ENCODE measurements at places on chromosomes 16 and 17.

- DNase-seq, result no peak
Observed at GRCh38 chr16:79320956-79321355, 279.6 kb downstream of the MAF start.

GRCh38 chr16:59039066-59039720 lies 305.1 kb upstream of the GOT2 start:
- DNase-seq, result no peak

DNA sequence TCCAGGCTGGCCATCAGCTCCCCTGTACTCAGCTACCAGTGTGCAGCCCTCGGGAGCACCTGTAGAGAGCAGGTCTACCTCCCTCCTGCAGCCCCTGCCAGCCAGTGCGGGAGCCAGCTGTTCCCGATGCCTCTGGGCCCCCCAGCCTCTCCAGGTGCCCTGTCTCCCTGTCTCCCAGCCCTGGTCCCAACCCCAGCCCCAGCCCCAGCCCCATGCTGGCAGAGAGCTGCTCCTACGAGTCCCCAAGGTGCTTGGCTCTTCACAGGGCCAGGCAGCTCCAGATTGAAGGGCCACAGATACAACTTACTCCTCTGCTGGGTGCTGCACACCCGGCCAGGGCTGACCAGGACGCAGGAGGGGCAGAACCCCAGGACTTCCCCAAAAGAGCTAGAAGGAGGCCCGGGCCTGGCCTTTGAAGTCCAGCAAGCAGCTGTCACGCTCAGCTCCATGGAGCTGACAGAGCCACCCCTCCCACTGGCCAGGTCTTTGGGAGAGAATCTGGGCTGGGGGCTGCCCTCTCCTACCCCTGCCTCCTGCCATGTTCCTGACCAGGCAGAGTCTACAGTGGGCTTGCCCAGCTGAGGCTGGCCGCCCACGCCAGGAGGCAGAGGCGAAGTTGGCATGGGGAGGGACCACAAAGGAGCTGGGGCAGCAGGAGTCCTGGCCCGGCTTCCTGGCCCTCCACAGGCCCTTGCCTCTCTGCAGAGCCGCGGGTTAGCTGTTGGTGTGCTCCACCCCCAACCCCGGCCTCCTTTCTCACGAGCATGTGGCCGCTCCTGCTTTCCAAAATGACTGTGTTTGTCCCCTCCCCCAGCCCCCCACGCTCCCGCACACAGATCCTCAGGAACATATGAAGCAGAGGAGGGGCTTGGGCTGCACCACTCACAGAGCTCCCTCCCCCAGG lies 9.5 kb upstream of the ADAM11 start:
- DNase-seq, result no peak

- DNase-seq, result no peak
Observed at GRCh38 chr16:84541999-84542817, 37.7 kb upstream of the MEAK7 start.

DNA sequence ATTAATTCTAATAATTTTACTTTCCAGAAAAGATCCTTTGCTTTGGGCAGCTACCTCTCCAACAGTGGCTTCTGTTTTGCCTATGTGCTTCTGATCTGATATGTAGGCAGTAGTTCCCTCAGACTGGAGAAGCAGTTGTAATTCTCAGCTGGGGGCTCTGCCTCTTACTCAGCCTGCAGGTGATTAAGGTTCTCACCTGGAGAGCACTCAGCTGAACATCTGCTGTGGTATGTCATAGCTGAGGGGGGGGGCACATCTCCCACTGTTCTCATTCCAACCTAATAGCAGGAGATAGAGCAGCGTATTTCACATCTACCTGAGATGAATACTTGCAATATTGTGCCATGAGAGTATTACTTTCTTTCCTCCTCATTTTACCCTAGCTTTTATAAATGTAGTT lies 511.9 kb upstream of the CDH8 start:
- DNase-seq, result no peak

DNA sequence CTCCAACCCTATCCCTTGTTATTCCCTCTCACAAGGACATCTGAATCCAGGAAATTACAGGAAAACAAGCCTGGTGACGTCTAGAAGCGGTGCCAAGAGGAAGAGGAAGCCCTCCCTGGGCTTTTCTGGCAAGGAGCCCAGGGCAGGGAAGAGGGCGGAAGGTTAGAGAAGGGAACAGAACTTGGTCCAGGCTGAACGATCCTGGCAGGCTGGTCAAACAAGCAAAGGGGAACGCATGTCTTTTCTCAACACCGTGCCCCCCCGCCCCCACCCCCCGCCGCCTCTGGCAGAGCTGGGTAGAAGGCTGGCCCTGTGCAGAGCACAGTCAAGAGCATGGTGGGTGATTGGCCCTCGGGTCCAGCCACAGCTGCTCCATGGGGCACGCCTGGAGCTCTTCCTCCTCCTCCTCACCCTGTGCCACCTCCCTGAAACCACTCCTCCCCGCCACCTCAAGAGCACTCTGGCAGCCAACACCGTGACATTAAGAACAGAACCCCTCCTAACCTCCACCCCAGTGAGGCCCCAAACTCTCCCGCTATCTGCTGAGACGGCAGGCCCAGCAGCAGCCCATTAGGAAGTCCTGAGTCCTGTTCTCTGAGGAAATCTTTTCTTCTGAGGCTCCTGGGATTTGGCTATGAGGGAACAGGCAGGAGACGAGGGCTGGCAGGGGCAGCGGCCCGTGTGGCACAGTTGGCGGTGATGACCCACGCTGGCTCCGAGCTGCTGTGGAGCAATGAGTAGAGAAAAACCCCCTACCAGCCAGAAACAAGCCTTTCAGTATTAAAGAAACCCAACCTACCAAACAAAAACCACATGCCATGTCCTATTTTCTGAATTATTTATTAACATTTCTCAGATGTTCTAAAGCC lies 7.3 kb downstream of the C16orf86 start:
- no peak for DNase-seq

- no peak for DNase-seq
Observed at GRCh38 chr17:7885367-7886226, 3.0 kb upstream of the CHD3 start.

GRCh38 chr17:76193591-76193990 lies 46.7 kb downstream of the RNF157 start:
- DNase-seq, result no peak

DNA sequence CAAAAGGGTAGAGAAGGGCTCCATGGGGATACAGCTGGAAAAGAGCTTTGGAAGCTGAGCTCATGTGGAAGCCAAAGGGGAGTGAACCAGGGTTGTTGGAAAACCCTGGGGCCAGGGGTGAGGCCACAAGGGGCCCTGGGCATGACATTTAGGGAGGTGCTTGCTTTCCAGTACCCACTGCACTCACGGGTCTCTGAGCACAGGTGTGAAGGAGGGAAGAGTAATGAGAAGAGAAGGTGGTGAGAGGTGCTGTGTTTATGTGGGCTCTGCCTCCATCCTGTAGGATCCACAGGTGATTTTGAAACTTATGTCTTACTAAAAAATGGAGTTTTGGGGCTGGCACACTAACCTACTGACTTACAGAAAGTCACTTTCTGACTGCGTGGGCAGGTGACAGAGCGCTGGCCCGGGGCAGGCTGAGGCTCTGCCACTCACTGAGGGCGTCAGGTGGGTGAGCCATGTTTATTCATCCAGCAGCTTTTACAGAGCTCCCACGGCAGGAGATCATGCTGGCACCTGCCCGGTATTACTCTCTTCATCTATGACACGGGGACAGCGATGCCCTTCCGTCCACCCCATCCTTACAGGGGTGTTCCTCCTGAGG lies 18.9 kb downstream of the KSR1 start:
- no peak for DNase-seq

GRCh38 chr16:69741951-69742904 lies 12.5 kb downstream of the NOB1 start:
- DNase-seq, result no peak

- no peak for DNase-seq
Observed at GRCh38 chr17:2794111-2794803, 2.0 kb upstream of the RAP1GAP2 start.

GRCh38 chr16:75062135-75062975 lies 54.2 kb downstream of the LDHD start:
- no peak for DNase-seq

DNA sequence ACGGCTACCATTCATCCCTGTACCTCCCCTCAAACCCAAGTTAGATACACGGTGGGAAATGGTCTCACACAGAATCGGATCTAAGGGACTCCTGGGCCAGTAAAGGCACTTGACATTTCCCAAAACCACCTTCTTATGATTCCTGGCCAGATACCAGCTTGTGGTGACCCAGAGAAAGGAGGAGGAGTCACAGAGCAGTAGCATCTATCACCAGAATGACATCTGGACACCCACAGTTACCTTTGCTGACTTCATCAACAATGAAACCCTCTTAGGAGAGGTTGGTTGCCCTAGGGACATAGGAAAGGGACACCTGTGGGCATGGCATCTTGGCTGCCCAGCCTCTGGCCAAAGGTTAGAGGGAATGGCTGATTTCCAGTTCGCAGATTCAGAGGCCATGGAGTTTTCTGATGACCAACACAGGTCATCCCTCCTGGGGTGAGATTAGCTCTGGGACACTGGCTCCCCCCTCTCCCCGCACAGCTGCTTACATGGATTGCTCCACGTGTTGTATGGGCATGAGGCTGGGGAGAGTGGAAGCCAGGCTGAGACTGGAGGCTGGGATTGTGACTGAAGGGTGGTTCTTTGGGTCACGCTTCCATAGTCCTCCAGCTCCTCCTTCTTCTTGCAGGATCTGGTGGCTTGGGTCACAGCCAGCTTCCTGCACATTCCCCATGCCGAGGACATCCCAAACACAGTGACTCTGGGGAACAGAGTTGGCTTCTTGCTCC lies 1.4 kb upstream of the AOC3 start:
- no peak for DNase-seq

GRCh38 chr16:85390511-85391174 lies 222.5 kb upstream of the GSE1 start:
- DNase-seq, result no peak

- no peak for DNase-seq
Observed at GRCh38 chr16:30958175-30959079, 873 bp downstream of the SETD1A start.

GRCh38 chr17:3497101-3497500 lies 21.3 kb downstream of the ASPA start:
- DNase-seq, result no peak

DNA sequence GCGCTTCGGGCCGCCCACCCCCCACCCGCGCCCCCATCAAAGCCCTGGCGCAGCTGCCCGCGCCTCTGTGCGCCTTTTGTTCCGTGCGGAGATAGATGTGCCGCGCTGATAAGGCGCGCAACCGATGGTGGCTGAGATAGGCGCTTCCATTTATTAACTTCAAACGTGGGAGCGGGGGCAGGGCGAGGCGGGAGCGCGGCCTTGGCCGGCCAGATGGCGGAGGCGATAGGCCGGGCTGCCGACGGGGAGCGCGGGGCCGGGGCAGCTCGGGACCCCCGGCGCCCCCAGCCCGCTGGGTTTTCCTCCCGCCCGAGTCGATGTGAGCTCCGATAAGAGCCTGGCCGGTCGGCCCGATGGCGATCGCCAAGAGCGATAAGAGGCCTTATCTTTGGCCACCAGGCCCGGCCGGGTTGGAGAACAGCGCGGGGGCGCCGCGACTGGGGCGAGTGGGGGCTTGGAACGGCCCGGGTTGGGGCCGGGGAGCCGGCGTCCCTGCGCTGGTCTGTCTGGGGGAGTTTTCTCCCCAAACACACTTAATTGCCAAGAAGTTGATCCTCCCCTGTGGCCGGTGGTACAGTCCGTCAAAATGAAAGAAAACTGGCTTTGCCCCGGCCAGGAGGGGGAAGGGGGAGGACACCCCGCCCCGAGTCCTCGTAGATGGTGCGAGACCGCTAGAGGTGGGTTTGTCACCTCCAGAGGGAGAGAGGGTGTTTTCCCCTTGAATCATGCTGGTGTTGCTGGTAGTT lies 2.7 kb downstream of the ZFPM1 start:
- no peak for DNase-seq

- DNase-seq, result no peak
Observed at GRCh38 chr17:4539576-4540223, 15.5 kb downstream of the MYBBP1A start.
